GOT3 (cell line): ENCODE measurements at places on chromosomes 3 and 15.

DNA sequence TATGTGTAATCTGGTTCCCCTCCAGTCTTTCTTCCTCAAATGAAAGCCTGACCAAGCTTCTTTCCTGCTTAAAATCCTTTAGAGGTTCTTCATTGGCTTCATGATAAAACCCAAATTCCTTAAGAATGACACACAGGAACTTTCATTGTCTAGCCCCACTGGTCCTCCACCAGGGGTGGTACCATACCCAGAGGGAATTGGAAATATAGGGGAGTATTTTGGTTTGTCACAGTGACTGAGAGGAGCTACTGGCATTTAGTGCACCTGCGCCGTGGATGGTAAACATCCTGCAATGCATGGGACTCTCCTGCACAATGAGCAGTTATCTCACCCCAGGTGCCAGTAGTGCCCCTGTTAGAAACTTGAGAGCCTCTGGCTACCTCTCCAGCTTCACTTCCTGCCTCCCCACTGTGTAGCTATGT is 10.8 kb downstream of the ZWILCH start:
- DNase-seq = no peak

DNA sequence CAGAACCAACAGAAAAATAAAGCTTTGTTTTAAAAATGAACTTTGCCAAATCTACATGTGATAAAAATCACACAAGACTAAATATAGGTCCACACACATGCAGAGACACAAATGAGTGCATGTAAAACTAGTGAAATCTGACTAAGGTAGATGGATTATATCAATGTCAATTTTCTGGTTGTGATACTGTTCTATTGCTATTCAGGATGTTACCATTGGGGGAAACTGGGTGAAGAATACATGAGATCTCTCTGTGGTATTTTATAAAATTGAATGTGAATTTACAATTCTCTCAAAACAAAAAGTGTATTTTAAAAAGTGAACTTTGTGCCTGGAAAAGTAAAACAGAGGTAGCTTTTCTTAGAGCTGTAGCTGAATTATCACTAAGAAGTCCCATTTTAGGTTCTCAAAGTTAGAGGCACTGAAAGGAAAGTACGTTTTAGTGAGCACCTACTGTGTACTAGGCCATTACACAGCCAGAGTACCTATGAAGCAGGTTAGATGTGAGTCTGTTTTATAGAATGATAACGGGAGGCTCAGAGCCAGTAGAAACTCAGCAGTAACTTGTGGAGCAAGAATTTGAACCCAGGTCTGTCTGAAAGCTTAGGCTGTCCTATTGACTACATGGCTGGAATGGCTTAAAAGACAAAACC is 8.2 kb downstream of the GRAMD2A start:
- no peak for DNase-seq

DNA sequence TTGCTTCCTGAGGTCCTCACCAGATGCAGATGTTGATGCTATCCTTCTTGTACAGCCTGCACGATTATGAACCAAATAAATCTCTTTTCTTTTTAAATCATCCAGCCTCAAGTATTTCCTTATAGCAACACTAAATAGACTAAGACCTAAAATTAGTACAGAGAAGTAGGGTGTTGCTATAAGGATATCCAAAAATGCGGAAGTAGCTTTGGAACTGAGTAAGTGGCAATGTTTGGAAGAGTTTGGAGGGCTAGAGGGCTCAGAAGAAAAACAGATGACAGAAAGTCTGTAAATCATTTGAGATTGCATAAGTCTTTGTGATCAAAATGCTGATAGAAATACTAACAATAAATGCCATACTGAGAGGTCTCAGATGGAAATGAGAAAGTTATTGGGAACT is 894.9 kb downstream of the DIPK2A start:
- no peak for DNase-seq

- DNase-seq = no peak
These were observed 183.4 kb upstream of the GADL1 start for GRCh38 chr3:31077826-31078225.

DNA sequence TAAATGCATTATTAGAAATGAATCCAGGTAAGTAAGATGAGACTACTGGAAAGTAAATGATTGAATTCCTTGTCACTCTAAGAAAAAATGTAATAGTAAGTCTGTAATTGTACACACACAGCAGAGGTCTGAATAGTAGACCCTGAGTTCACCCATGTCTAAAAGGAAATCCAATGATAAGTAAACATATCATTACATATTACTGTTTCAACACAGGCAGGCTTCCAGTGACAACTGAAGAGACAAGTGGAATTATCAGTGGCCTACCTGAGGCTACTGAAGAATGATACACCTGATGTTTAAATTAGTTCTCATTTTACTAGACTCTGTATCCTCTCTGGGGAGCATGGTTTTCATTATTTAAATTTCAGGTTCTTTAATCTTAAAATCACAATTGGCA is 6.2 kb upstream of the CCNL1 start:
- no peak for DNase-seq

DNA sequence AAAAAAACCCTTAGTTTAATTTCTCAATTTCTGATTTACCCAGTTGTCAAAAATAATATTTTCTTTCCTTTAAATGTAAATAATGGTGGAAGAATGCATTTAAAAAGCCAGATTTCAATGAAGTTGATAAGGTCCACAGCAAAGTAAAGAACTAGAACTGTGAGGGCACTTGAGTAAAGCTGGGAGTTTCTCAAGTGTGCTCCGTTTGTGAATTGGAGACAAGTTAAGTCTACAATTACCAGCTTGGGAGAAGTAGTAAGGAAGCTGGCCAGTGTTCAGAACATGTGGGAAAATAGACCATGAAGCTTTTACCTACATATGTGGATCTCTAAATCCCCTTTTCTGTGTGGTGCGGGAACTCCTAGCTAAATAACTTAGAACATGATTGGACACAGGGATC is 239.4 kb downstream of the OXSM start:
- DNase-seq = no peak

DNA sequence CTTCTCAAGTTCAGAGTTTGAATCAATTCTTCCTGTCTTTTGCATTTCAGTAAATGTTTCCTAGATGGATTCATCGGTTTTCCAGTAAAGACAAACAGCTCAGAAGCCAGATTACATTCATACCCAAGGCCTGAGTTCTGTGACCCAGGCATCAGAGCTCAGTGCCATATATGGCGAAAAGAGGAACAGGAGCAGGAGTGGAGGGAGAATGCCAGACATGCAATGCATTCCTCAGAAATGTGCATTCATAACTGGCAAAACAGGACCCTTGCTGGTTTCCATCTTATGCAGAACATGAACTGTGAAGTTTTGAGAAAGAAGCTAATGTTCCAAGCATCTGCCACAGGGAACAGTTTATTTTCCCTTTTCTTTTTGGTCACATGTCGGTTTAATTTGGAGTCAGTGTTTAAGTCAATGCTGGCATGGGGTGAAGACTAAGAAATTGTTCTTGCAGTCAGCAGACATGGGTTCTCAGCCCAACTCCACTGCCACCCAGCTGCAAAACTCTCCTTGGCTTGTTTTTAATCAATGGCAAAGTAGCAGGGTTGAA is 116.5 kb downstream of the LPP start:
- no peak for DNase-seq

DNA sequence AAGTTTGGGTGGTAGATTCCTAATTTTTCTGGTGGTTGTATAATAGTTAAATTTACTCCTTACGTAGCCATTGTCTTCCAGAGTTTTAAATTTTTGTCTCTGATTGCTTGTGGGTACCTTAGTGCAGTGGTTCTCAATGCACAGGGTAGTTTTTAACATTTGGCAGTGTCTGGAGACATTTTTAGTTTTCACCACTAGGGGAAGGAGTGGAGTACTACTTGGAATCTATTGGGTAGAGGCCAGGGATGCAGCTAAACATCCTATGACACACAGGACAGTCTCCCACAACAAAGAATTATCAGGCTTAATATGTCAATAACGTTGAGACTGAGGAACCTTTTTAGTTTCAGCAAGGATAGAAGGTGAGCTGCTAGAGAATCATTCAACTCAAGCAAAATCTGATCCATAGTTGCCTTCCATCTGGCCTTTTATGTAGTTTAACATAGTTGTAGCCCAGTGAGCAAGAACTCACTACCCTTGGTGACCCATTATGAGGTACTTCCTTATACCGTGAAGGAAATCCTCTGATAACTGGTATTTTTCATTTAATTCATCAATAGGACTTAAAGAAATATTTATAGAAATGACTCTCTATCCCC is 8.6 kb upstream of the STX19 start:
- DNase-seq = no peak

GRCh38 chr15:93809516-93809915 is 421.8 kb upstream of the MCTP2 start:
- no peak for DNase-seq

- no peak for DNase-seq
These were observed 100.8 kb upstream of the MME start for GRCh38 chr3:154979331-154979730.

- no peak for DNase-seq
These were observed 3.3 kb downstream of the OXTR start for GRCh38 chr3:8766148-8766547.

DNA sequence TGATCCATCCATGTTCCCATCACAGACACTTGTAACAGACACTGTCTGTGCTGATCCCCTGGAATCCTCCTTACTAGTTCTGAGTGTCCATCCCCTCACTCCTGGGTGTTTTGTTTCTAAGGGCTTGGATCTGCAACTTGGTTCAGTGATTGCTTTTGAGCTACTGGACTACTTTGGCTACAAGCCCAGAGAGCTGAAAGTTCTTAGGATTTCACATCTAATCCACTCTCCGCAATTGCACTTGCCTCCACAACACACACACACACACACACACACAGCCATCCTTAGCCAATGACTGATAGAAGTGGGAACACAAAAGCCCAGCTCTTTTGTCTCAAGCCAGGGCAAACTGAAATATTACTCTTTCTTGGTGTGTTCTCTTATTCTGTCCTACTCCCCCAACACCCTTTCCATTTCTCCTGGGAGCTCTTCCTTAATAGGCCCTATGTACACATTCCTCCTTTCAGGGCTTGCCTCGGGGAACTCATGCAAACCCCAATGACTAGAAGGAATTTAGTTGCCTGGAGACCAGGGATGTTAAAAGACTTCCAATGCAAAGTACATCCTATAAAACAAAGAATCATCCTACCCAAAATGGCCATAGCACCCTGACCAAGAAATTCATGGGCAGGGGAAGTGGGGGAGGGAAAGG is 206.1 kb upstream of the UBE2E2 start:
- no peak for DNase-seq

- DNase-seq = no peak
These were observed at the start of gene KCNH8 for GRCh38 chr3:19147905-19148767. Gene KCNH8 (plus strand): TSS chr3:19148510. CDS start chr3:19148720, 210 bp downstream.

DNA sequence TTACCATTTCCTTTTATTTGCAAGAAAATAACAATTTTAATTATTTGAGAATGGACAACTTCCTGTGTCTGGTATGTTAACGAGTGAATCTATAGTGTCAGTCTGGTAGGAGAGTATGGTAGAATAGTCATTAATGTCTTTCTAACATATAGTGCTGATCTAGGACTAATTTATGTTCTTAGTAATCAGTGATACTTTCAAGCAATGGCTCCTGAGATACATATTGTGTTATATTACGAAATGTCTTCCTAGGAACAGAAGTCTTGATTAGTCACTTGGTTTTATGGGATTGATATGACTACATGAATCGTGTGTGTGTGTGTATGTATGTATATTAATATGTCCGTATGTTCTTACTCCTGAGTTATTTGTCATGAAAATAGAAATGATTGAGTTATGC is 66.6 kb upstream of the PAQR5 start:
- DNase-seq = no peak

- DNase-seq = no peak
These were observed 522.6 kb downstream of the NAALADL2 start for GRCh38 chr3:175381685-175382084.

DNA sequence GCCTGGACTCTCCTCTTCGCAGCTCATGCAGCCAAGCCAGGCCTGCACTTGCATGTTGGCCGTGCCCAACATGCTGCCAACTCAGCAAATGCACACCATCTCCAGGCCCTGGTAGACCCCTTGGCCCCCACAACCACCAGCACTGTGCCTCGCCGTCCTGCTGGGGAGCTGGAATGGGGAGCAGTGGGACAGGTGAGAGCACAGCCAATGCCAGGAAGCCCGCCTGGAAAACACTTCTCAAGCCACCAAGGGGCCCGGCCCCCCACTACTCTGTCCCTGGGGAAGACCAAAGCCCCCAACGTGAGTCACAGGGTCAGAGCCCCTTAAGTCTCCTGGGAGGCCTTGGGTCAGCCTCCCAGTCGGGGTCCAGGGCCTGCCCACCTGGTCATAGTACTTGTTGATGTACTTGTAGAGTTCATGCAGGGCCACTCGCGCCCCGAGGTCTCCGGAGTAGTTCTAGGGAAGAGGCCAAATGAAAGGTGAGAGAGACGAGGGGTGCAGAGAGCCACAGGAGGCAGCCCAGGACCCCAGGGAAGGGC is 24.5 kb downstream of the PLXNB1 start:
- no peak for DNase-seq

- DNase-seq = no peak
These were observed 106.0 kb downstream of the MYH15 start for GRCh38 chr3:108404368-108404767.

DNA sequence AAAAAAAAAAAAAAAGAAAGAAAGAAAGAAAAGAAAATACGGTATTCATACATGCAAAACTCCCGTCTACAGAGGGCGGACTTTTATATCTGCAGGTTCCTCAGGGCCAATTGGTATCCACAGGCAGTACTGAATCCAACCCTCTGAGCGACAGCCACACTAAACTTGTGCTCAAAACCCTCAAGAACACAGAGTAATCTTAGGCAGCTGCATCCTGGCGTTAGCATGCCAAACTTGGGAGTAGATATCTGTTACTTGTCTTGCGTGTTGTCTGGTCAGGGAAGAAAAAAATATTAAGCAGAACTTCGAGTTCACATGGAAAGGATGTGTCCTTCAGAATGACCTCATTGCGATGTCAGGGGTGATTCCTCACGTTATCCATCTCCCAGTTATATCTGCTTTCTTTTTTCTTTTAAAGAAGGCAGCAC is 12.8 kb downstream of the SNAP23 start:
- no peak for DNase-seq

DNA sequence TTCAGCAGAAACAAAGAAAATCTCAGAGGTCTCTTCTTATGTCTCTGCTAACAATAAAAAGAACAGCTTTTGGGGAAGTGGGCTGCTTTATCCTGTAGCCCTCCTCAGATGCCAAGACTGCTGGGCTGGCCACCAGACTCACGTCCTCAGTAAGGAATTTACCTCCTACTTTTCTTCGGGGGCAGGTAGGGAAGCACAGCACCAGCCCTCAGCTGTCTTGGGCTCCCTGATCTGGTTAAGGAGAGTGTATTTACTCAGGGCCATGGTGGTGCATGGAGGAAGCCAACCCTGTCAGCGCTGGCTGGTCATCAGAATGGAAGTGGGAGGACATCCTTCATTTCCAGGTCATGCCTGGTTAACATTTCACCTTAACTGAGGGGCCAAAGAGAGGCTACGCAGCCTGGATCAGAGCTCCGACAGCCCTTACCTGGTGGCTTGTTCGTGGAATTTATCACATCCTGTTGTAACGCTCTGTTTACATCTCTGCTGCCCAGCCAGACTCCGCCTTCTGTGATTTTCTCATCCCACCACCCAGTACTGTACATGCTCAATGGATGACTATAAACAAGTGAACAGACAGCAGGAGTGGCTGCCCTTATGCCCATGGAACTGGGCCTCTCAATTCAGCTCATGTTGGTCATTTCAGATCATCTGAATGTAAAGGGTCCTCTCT is 108.3 kb downstream of the IGF2BP2 start:
- no peak for DNase-seq

GRCh38 chr15:77406846-77407245 is 13.1 kb downstream of the PEAK1 start:
- no peak for DNase-seq
